Transverse colon (tissue), 4 donors: ENCODE measurements at places on chromosomes 5 and 9. TPM values are rescaled to one million over a fixed set of nuclear protein-coding genes. Genes with fewer than 3 reads are reported as not detected.

The SOHLH1 gene
- total RNA-seq: not detected

- no peak for DNase-seq
- H3K4me3 ChIP-seq: no peak overlapping the region
- H3K36me3 ChIP-seq: no peaks in the 10 kb centered on the region
These were observed 30.9 kb downstream of the NR4A3 start for GRCh38 chr9:99852617-99853016.

DNA sequence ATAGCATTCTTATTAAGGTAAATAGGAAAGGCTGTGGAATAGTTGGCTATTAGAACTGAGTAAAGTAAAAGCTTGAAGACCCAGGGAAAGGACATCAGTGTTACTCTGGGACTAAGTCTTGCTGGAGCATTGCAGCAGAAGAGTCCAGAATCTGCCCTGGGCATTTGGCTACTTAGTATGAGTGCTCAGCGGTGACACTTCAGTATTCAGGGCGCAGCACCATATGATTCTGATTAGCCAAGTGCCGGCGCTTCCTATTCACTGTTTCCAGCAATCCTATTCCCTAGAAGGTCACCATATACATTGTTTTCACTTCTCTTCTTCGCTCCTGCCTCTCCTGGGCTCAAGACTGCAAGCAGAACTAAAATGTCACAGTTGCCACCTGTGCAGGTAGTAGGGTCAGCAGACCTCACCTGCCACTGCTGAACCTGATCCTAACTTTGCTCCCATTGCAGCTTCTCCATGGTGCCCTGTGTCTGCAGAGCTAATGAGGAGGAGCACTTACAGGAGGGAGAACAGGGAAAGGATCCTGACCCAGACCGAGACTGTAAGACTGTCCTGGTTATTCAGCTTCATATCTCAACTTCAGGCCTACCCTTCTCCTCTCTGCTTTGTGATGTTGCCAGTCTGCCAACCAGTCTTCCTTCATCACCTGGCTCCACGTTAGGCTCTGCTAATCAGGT lies 313.6 kb upstream of the PIK3R1 start:
- H3K27ac ChIP-seq: no peak overlapping the region
- peaks cover 2% of the 10 kb centered on the region for H3K4me1 ChIP-seq
- H3K27me3 ChIP-seq: no peaks in the 10 kb centered on the region
- no peak overlapping the region for H3K4me3 ChIP-seq
- DNase-seq: no peak
- no peaks in the 10 kb centered on the region for H3K36me3 ChIP-seq

DNA sequence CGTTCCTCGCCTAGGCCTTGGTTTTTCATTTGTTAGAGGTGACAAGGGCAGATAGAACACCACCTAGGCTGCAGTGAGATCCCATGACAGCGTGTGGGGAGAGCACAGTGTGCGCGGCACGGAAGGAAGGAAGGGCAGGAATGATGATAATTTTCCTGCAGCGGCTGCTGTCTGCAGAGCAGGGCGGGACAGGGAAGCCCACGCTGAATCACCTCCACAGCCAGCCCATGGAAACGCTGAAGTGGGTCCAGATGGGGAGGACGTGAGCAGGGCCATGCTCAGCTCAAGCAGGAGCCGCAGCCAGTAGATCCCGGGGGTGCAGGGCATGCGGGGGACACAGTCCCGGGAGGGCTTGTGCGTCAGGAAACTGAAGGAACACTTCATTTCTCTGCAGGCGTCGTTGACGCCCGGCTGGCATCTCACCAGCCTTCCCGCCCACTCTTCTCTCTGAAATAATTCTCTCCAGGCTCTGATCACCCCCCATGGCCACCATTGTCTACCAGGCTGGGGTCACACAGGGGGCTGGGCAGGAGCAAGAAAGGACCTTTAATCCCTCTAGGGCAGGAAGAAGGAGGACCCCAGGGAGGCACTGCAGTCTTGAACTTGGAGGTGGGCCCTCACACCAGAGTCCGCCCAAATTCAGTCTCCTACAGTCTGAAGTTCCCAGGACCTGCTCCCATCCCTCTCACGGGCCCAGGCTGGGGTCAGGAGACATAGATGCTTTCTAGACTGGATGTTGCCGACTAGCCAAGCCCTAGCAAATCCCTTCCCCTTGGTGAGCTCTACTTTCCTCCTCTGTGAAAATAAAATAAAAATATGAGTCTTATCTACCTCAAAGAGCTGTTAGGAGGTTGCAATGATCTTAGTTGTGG lies 20.9 kb upstream of the SYNPO start:
- DNase-seq: no peak
- no peak overlapping the region for H3K4me3 ChIP-seq
- no peaks in the 10 kb centered on the region for H3K36me3 ChIP-seq
- peak overlapping the region; percentile 22 for H3K27ac ChIP-seq

The CSF1R gene
- 0.60 TPM for total RNA-seq

- no peaks in the 10 kb centered on the region for H3K36me3 ChIP-seq
- H3K27me3 ChIP-seq: no peaks in the 10 kb centered on the region
- H3K4me1 ChIP-seq: no peaks in the 10 kb centered on the region
- H3K27ac ChIP-seq: no peak overlapping the region
- DNase-seq: no peak
- H3K4me3 ChIP-seq: no peak overlapping the region
These were observed 38.8 kb upstream of the ANXA2R start for GRCh38 chr5:43078956-43079355.

The CER1 gene
- not detected for total RNA-seq

DNA sequence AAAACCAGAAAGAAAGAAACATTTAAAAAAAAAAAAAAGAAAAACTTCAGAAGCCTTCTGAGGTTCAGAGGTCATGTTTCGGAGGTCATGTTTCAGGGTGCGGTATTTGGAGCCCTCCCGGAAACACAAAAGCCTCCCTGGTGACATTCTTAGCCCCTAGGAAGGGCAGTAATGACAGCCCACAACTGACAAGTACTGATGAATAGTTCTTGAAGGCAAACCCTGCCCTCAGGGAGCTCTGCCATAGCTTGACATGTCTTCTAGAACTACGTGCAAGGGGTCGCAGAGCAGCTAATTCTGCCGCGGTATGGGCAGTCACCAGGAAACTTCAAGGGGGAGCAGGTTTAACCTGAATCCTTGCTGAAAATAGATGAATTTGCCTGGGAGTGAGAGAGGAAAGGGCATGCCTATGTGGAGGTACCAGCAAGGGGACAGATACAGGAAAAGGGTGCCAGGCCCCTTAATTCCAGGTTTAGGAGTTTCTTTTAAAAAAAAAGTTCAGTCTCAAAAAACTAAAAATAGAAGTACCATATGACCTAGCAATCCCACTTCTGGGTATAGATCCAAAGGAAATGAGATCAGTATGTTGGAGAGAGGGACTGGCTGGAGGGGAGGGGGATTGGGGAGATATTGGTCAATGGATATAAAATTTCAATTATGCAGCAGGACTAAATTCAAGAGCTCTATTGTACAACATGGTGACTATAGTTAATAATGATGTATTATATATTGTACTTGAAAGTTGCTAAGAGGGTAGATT lies 98.4 kb downstream of the C9orf152 start:
- H3K27ac ChIP-seq: no peak overlapping the region
- no peak for DNase-seq
- no peaks in the 10 kb centered on the region for H3K36me3 ChIP-seq

The FGF10 gene
- 7.3 TPM for total RNA-seq

The UNC13B gene
- 59.8 TPM for total RNA-seq

The SKIC3 gene
- 28.1 TPM for total RNA-seq

GRCh38 chr5:33235304-33235703 lies 205.5 kb upstream of the TARS1 start:
- no peak overlapping the region for H3K27ac ChIP-seq
- H3K4me3 ChIP-seq: no peak overlapping the region
- no peaks in the 10 kb centered on the region for H3K27me3 ChIP-seq
- no peaks in the 10 kb centered on the region for H3K4me1 ChIP-seq

GRCh38 chr5:129096382-129096991 lies 1.9 kb downstream of the ISOC1 start:
- H3K4me1 ChIP-seq: no peaks in the 10 kb centered on the region
- no peak overlapping the region for H3K27ac ChIP-seq
- H3K27me3 ChIP-seq: no peaks in the 10 kb centered on the region
- no peaks in the 10 kb centered on the region for H3K36me3 ChIP-seq

The EQTN gene
- total RNA-seq: not detected

GRCh38 chr9:32508728-32509127 lies 17.3 kb downstream of the RIGI start:
- no peak overlapping the region for H3K4me3 ChIP-seq
- DNase-seq: no peak
- no peaks in the 10 kb centered on the region for H3K36me3 ChIP-seq
- no peaks in the 10 kb centered on the region for H3K4me1 ChIP-seq
- no peaks in the 10 kb centered on the region for H3K27me3 ChIP-seq
- H3K27ac ChIP-seq: no peak overlapping the region

GRCh38 chr5:81179959-81180358 lies 53.2 kb upstream of the CKMT2 start:
- no peak overlapping the region for H3K27ac ChIP-seq
- no peak for DNase-seq
- H3K27me3 ChIP-seq: no peaks in the 10 kb centered on the region

GRCh38 chr5:128546658-128547281 lies 8.7 kb upstream of the FBN2 start:
- no peaks in the 10 kb centered on the region for H3K27me3 ChIP-seq
- no peak for DNase-seq
- no peak overlapping the region for H3K4me3 ChIP-seq
- no peak overlapping the region for H3K27ac ChIP-seq
- H3K36me3 ChIP-seq: no peaks in the 10 kb centered on the region
- H3K4me1 ChIP-seq: no peaks in the 10 kb centered on the region

The RNF208 gene
- total RNA-seq: 2.3 TPM

DNA sequence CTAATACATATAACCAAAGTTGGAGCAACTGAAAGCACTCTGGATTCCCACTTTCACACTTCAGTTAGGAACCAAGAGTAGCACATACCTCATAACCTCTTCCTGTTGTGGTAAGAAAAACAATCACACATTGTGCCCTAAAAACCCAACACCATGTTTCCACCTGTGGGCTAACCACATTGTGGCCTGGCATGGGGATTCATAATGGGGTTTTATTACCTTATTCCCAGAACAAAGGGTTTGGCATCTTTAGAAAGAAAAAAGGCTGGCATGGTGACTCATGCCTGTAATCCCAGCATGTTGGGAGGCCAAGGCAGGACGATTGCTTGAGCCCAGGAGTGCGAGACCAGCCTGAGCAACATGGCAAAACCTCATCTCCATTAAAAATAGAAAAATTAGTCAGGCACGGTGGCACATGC lies 60.6 kb downstream of the HSD17B3 start:
- no peaks in the 10 kb centered on the region for H3K36me3 ChIP-seq
- no peaks in the 10 kb centered on the region for H3K27me3 ChIP-seq
- no peak for DNase-seq
- no peak overlapping the region for H3K27ac ChIP-seq
- H3K4me1 ChIP-seq: no peaks in the 10 kb centered on the region

DNA sequence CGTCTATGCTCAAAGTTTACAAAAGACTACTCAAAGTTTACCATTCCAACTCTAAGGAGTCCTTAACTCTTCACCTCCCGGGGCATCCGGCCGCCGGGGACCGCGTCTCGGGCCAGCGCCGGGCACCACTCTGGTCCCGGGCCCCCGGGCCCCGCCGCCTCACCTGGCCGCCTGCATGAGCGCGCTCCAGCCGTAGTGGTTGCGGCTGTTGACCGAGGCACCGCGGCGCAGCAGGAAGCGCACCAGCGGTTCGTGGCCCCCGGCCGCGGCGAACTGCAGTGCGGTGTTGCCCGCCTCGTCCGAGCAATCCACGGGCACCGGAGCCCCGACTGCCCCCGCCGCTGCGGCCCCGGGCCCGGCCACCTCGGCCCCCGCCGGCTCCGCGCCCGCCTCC lies 388 bp downstream of the ANKS6 start:
- H3K4me3 ChIP-seq: peak overlapping the region; percentile 68
- no peaks in the 10 kb centered on the region for H3K36me3 ChIP-seq
- H3K4me1 ChIP-seq: peaks cover 25% of the 10 kb centered on the region
- H3K27me3 ChIP-seq: no peaks in the 10 kb centered on the region
- DNase-seq: no peak

- H3K27ac ChIP-seq: no peak overlapping the region
- H3K27me3 ChIP-seq: no peaks in the 10 kb centered on the region
- no peaks in the 10 kb centered on the region for H3K4me1 ChIP-seq
- H3K4me3 ChIP-seq: no peak overlapping the region
- H3K36me3 ChIP-seq: no peaks in the 10 kb centered on the region
These were observed 128.3 kb downstream of the SLF1 start for GRCh38 chr5:94746731-94747124.

GRCh38 chr5:159184858-159185381 lies 24.4 kb downstream of the RNF145 start:
- peaks cover 60% of the 10 kb centered on the region for H3K4me1 ChIP-seq
- no peak for DNase-seq
- peak overlapping the region; percentile 15 for H3K27ac ChIP-seq
- H3K4me3 ChIP-seq: no peak overlapping the region
- H3K36me3 ChIP-seq: peaks cover 3% of the 10 kb centered on the region

GRCh38 chr5:30041291-30041690 lies 1152.2 kb upstream of the CDH6 start:
- no peaks in the 10 kb centered on the region for H3K36me3 ChIP-seq
- H3K27ac ChIP-seq: no peak overlapping the region
- H3K27me3 ChIP-seq: no peaks in the 10 kb centered on the region
- H3K4me3 ChIP-seq: no peak overlapping the region

The WWC1 gene
- 10.1 TPM for total RNA-seq

DNA sequence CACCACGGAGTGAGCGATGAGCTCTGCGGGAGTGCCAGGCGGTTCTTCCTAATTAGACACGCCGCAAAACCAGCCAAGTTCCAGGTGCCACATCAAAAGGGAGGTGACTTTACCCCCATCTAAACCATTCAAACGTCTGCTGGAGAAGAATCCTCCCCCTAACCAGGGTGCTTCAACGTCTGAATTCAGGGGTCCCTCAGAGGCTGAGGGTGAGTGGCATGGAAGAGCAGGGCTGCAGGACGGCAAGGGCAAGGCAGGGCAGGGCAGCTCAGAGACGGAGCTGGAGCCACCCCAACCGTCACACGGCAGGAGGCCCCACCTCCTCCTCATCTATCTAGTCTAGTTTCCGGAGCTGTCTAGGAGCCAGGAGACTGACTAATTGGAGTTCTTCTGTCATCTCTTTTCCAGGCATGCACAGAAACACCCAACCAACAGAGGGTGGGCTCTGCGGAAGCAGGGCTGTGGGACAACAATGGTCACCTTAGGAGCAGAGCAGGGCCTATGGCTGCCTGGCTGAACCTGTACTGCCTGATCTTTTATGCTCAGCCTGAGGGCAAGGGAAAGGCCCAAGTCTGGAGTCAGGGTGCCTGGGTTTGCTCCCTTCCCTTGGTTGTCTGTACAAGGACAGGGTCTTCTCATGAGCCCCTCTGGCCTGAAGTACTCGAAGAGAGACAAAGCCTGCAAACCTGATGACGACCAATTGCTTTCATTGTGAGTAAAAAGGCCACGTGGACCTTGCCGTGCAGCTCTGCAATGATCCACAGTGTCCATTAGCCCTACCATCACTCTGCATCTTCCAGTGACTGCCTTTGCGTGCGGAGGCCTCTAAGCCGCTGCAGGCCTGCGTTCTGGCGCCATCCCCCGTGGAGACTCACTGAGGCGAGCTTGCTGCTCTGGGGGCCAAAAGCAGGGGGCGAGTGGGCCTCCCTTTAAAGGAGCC lies 81.0 kb upstream of the SLC25A51 start:
- no peaks in the 10 kb centered on the region for H3K27me3 ChIP-seq
- peak overlapping the region; percentile 52 for H3K27ac ChIP-seq
- peak; percentile 67 for DNase-seq
- no peaks in the 10 kb centered on the region for H3K36me3 ChIP-seq
- no peak overlapping the region for H3K4me3 ChIP-seq

The MEIKIN gene
- not detected for total RNA-seq

The BARHL1 gene
- total RNA-seq: not detected
